ENCODE measurements at places on chromosomes 1 and 21.
A peak's percentile ranks its signal among the peaks of the same experiment; 100 is the strongest.

DNA sequence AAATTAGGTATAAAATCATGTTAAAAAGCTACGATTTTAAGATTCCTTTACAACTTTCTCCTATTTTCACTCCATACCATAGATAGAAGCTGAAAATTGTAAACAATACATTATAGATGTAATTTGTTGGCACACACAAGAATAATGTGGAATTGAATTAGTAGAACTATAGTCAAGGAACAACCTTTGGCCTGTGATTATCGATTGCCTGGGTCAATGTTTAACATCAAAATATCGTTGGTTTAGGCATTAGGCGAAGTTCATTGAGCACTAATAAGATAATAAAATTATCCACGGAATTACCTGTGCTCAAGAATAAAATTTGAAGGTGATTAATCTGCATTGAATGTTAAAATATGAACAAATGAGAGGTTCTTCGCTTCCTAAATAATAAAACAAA lies 455.1 kb upstream of the ZP4 start:
- H3K4me3 ChIP-seq, result no peak overlapping the region
- H3K27ac ChIP-seq, result no peak overlapping the region
- no peaks in the 10 kb centered on the region for H3K36me3 ChIP-seq

DNA sequence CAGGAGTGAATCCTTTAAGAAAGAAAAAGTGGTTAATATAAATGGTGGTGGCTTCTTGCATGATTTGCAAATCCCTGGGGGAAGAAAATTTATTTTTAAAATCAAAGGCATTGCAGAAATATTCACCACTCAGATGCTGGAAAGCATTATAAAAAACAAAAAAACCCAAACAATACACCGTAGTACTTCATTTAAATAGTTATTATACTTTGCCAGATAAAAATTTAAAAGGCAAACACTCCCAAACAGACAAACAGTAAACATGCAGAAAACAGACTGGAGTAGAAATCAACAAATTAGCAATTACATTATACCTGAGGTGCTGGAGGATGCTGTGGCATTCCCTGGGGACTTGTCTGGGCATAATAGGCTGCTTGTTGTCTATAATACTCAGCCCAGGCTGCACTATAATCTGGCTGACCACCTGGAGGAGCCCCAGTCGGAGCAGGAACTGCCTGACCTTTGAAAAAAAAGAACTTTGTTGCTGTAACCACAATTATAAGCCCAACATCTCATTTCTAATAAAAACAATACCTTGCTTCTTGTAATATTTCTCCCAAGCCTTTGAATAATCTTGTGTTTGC lies 29.9 kb downstream of the FUBP1 start:
- DNase-seq, result no peak
- H3K4me1 ChIP-seq, result peaks cover 5% of the 10 kb centered on the region
- no peaks in the 10 kb centered on the region for H3K36me3 ChIP-seq
- no peak overlapping the region for H3K27ac ChIP-seq

GRCh38 chr1:229579059-229579673 lies 20.7 kb upstream of the ABCB10 start:
- no peaks in the 10 kb centered on the region for H3K36me3 ChIP-seq
- peaks cover 23% of the 10 kb centered on the region for H3K4me1 ChIP-seq
- no peak overlapping the region for H3K4me3 ChIP-seq
- H3K27ac ChIP-seq, result peak overlapping the region; percentile 44
- H3K27me3 ChIP-seq, result no peaks in the 10 kb centered on the region

- no peak for DNase-seq
- H3K27ac ChIP-seq, result peak overlapping the region; percentile 56
- H3K4me1 ChIP-seq, result peaks cover 17% of the 10 kb centered on the region
- H3K4me3 ChIP-seq, result no peak overlapping the region
- H3K36me3 ChIP-seq, result peaks cover 7% of the 10 kb centered on the region
Observed at GRCh38 chr1:204456826-204457442, 37.7 kb downstream of the PIK3C2B start.

- H3K36me3 ChIP-seq, result no peaks in the 10 kb centered on the region
- H3K27me3 ChIP-seq, result no peaks in the 10 kb centered on the region
- no peak overlapping the region for H3K27ac ChIP-seq
- no peak overlapping the region for H3K4me3 ChIP-seq
- no peak for DNase-seq
Observed at GRCh38 chr1:183346276-183346732, 71.9 kb downstream of the NMNAT2 start.

DNA sequence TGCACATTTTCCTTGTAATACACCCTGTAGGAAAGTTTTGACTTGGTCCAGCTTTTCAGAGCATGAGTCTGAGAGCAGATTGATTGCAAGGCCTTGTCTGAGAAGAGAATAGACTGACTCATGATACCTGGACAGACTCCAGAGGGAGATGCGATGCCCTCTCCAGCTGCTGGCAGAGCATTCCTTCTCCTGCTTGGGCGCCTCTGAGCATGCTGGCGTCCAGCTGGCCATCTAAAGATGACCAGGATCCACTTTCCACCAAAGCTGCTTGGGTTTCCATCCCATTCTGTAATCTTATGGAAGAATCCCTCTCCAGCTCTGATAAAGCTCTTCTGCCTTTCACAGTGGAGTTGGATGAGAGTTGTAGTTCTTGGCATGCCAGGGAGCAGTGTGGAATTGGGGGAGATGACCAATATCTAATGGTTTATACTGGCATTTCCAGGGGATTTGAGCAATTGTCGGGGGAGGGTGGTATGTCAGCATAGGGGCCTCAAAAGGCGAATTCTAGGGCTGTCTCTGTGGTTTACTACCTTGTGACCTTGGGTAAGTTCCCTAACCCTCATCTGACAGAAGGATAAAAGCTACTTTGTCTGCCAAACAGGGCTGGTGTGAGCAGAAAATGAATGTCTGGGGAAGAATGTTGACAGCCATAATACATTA lies 19.5 kb downstream of the SZRD1 start:
- H3K27me3 ChIP-seq, result no peaks in the 10 kb centered on the region
- DNase-seq, result peak; percentile 74
- H3K4me1 ChIP-seq, result peaks cover 75% of the 10 kb centered on the region
- peak overlapping the region; percentile 54 for H3K4me3 ChIP-seq

DNA sequence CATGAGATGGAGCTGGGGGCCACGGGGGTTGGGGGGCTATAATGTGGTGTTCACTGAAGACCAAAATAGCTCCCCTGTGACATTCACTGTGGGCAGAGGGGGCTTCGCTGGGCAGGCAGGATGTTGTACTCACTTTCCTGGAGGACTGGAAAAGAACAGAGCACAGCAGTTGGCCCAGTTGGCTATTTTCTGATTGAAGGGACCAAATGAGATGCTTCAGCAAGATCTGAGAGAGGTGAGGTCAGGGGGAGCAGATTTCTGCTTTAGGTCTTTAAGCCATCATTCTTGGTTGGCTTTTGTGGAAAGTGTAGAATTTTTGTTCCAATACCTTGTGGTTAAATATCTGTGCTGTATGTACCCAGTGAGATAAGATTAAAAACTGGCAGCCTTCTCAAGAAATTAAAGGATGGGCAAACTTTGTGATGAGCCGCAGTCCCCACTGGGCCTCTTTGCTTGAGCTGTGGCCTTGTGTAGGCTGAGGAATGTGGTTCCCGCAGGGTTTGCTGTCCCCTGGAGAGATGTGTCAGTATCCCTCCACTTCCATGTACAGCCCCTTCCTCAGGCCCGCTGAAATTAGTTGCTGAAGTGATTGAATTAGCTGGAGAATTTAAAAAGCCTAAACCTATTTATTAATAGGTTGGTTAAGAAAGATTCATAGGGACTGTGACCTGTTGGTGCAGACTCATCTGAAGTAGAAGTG lies 80.7 kb downstream of the ATP5PO start:
- no peaks in the 10 kb centered on the region for H3K4me1 ChIP-seq
- H3K36me3 ChIP-seq, result no peaks in the 10 kb centered on the region
- H3K4me3 ChIP-seq, result no peak overlapping the region
- DNase-seq, result no peak
- H3K27me3 ChIP-seq, result no peaks in the 10 kb centered on the region

DNA sequence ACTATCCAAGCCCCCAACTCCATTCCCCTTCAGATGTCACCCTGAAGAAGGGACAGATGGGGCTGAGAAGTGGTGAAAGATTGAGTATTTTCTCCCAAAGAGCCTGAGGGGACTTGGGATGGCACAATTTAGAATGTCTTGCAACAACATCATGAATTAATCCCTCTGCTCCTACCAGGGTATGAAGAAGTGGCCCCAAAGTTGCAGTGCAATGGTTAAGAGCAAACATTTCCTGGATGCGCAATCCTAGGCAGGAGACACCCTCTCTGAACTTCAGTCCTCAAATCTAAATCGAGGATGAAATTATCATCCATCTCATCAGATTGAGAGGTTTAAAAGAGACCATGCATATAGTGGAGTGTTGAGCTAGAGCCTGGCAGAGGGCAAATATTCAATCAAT lies 28.6 kb upstream of the CITED4 start:
- H3K27me3 ChIP-seq, result no peaks in the 10 kb centered on the region
- DNase-seq, result no peak
- no peak overlapping the region for H3K4me3 ChIP-seq
- no peak overlapping the region for H3K27ac ChIP-seq

GRCh38 chr1:10386761-10387676 lies 11.8 kb upstream of the PGD start:
- H3K4me3 ChIP-seq, result no peak overlapping the region
- peaks cover 4% of the 10 kb centered on the region for H3K4me1 ChIP-seq
- no peak for DNase-seq
- H3K27ac ChIP-seq, result peak overlapping the region; percentile 49
- H3K27me3 ChIP-seq, result no peaks in the 10 kb centered on the region

- DNase-seq, result no peak
- no peak overlapping the region for H3K27ac ChIP-seq
- no peaks in the 10 kb centered on the region for H3K36me3 ChIP-seq
- no peak overlapping the region for H3K4me3 ChIP-seq
- no peaks in the 10 kb centered on the region for H3K27me3 ChIP-seq
Observed at GRCh38 chr1:219906924-219907771, 21.2 kb downstream of the SLC30A10 start.

GRCh38 chr1:34770891-34771504 lies 10.0 kb upstream of the GJB3 start:
- H3K4me1 ChIP-seq, result no peaks in the 10 kb centered on the region
- H3K36me3 ChIP-seq, result no peaks in the 10 kb centered on the region
- DNase-seq, result no peak
- H3K4me3 ChIP-seq, result no peak overlapping the region

GRCh38 chr1:241156231-241156965 lies 200.6 kb downstream of the RGS7 start:
- no peak overlapping the region for H3K4me3 ChIP-seq
- H3K27ac ChIP-seq, result no peak overlapping the region
- H3K36me3 ChIP-seq, result no peaks in the 10 kb centered on the region
- H3K4me1 ChIP-seq, result no peaks in the 10 kb centered on the region
- no peak for DNase-seq

Measured in gastrocnemius medialis (tissue), 4 donors.